ENCODE measurements at places on chromosomes 6 and 20.

DNA sequence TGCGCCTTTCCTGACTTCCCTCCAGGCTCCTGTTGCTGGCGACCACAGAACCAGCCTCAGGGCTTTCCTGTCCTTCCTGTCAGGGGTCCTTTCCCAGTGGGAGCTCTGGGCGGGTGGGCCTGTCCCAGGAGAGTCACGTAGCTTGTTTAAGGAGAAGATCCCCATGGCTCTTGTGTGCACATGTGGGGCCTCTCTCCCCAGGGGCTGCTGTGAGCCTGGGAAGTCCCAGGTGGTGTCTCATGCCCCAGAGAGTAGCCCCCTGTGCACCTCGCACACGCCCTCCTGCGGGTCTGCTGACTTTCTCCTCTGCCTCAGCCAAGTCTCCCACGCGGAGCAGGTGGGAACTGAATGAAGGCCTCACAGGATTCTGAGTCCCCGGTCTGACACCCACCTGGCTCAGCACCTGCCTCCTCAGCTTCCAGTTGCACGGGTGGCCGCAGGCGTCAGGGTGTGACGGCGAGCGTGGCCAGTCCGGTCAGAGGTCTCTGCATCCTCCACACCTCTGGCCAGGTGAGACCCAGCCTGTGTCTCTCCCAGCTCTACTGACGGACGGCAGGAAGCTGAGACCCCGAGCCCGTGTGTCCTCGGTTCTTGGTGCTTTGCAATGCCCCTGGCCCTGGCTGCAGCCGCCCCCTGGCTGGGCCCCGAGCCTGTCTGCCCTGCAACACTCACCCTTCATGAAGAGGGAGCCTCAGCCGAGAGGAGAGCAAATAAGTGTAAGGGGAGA lies 5.6 kb upstream of the NKAIN4 start:
- DNase-seq: no peak

DNA sequence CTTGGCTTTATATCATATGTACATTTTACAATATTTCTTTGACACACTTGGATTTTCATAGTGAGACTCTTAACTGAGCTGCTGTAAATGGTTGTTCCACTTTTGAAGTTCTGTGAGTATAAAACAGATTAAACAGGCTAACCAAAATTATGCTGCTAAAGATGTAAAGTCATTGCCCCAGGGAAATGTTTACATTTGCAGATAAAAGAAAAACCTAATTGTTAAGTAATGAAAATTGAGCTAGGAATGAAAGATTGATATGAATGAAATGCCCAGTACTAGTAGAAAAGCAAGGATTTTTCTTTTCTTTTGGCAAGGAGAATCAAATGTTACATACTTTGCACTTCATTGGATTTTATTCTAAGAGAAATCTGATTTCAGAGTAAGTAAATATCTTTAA lies 159.4 kb downstream of the IMPG1 start:
- no peak for DNase-seq

DNA sequence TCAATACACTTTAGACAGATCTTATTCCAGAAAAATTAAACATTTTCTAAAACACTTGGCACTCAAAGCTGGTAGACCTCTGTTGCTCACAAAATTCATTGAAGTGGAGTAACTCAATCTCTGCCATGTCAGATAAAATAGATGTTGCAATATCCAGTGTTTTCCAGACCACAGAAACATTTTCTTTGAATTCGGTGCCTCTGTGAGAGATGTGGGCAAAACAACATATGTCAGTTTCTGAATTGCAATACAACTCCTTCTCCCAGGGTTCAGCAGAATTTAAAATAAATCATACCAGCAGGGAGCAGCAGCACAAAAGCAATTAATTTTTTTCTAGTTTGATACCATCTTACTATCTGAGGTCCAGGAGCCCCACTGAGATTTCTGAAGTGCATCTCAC lies 11.3 kb upstream of the PKHD1 start:
- DNase-seq: no peak

- DNase-seq: no peak
These were observed 1.3 kb downstream of the CEP85L start for GRCh38 chr6:118649918-118650581.

- DNase-seq: no peak
These were observed 64.0 kb downstream of the NCR2 start for GRCh38 chr6:41399424-41399823.

GRCh38 chr20:18225632-18226031 lies 62.7 kb upstream of the ZNF133 start:
- DNase-seq: no peak

- no peak for DNase-seq
These were observed 131.6 kb upstream of the ESR1 start for GRCh38 chr6:151675746-151676459.

- DNase-seq: no peak
These were observed 14.4 kb downstream of the MYB start for GRCh38 chr6:135195522-135195921.

DNA sequence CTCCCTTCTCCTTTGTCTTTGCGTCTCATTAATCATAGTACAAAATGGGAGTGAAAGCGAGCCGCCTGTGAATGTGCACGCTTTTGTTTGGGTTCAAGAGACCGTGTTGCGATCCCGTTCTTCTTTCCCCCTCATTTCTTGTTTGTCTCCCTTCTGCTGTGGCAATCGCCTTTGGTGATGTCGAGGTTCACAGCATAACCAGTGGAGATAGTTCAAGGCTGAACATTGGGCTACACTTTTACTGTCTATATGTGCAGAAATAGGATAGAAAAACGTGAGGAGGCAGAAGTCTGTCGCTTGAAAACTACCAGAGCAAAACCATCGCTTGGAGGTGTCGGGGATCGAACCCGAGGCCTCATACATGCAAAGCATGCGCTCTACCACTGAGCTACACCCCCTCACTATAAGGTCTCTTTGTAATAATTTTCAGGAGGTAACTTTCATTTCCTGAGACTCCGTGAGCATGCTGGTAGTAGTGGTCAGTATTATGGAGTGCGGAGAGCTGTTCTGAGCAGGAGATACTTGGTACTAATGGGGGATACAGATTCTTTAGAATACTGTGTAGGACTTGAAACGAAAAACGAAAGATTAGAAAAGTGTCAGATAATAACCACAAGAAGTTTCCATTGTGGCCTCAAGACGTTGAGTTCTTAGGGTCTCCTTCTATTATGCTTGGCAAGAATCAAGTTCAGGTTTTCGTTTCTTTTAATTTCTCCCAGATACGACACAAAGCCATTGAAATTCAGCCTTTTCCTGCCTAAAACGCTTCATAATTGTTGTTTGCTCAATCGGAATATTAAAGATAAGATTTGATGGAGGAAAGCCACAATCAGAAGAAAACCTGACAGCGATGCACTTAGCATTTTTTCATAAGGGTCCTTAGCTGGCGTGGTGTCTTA lies 106.6 kb downstream of the TRIM27 start:
- peak; percentile 38 for DNase-seq

DNA sequence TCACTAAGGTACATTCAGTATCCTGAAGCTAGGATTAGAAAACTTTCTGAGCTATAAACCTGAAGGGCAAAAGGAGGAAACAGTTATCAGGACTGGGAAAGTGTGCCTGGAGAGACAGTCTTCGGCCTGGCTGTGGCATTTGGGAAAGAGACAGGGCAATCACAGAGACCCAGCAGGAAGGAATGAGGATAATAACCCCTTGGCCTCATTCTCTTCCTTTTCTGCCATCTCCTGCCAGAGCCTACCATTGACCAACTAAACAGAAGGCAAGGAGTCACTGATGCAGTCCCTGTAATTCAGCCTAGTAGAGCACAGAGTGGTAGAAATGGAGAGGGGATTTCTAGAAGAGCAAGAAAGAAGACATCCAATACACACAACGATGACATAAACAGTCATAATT lies 359.4 kb downstream of the HDGFL1 start:
- no peak for DNase-seq

Measured in AG04450 (cell line).